GM10248 (cell line): ENCODE measurements at places on chromosomes 12 and 14.
A peak's percentile ranks its signal among the peaks of the same experiment; 100 is the strongest.

DNA sequence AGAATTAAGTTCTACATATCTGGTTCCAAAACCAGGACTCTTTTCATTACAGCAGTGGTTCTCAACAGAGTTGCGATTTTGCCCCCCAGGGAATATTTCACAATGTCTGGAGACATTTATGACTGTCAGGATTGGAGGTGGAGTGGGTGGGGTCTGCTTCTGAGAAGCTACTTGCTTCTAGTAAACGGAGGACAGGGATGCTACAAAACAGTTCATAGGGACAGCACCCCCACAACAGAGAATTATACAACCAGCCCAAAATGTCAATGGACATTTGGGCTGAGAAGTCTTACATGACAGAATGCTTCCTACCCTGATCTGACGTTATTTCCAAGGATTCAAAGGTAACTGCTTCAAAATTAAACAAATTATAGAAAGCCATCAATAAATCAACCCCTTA lies 739 bp upstream of the SPATA7 start:
- no peak for DNase-seq

- no peak for DNase-seq
Observed at GRCh38 chr12:132315507-132315906, 13.9 kb downstream of the GALNT9 start.

DNA sequence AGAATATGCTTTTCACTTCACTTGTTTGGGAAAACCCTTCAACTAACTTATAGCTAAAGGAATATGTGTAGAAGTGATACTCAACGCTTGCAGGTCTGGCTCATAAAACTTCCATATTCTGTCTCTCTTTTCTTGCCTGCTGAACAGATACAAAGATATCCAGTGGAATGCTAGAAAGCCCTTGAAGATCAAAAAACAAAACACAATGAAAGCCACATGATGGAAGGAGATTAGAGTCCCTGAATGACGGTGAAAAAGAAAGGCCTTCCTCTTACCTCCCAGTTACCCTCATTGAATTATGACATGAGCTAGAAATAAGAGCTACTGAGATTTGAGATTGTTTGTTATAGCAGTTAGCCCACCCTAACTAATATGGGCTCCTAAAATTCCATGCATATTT lies 28.2 kb upstream of the NELL2 start:
- DNase-seq: no peak

DNA sequence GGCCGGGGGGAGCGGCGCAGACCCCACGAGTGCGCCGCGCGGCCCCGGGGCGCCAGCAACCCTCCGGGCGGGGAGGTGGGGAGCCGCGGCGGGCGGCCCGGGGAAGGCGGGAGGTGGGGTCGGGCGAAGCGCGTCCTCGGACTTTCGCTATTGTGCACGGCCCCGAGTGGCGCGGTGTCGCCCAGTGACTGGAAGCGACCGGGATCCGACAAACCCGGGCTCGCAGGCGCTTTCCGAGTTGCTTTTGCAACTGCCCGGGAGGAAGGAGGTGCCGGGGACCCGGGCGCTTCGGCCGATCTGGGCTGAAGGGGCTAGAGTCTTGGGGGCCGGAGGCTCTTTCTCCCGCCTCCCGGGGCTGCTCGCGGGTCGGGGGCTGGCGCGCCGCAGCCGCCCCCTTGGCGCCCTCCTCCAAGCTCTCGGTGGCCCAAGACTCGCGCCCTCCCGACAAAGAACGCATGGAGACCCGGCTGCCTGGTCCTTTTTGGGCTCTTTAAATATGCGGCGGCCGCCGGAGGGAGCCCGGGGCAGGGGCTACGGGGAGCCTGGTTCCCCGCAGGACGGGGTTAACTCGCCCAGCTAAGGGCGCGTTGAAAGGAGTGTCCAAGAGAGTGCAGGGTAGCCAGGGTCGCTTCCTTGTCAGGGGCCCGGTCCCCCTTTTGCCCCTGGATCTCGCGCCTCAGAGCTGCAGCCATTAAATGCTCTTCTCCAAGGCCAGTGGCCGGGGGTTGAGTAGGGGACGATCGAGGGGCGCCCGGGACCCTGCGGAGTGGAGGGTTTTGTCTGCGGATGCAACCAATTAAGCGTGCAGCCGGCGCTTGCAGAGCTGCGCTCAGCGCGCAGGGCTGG lies 1.4 kb downstream of the HMGA2 start:
- DNase-seq: peak; percentile 39

GRCh38 chr14:84523746-84524145 lies 1006.2 kb upstream of the FLRT2 start:
- DNase-seq: no peak

DNA sequence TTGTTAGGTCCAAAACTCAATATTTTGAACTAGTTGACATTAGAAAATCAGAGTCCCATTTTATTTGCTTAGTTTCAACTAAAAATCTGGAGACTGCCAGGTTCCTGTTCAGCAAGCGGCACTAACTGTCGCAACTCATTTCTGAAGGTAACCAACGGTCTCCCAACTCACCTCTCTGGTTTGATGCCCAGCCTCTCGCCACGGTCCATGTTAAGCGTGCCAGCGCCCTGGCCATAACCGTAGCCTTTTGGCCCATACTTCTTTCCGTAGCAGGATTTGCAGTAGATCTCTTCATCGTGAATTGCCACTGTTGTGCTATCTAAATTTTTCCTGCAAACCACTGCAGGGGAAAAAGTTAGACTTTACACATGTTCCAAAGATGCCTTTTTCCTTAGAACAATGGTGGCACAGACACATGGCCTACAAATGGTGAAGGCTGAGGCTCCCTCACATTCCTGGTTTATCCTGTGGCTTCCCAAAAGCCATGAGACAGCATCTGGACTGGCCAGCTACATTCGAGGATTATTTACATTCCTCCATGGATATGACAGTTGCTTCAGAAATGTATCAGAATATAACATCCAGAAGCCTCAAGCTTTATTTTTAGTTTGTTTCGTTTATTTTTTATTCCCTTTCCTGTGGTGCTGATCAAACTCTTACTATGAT lies 15.7 kb downstream of the CSRP2 start:
- no peak for DNase-seq

DNA sequence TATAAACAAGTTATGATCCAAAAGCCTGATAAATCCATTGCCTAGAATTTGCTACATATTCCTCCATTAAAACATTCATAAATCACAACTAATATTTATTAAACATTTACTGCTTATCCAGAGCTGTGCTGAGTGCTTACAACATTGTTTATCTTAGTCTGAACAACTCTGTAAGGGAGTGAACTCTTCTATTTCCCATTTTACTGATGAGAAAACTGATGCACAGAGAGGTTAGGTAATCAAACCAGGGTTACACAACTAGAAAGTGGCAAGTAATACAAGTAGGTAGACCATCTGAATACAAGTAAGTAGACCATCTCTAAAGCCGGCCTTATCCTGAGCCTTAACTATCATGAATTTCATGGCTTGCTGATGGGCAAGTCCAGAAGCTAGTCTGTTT lies 39.5 kb downstream of the WASHC3 start:
- no peak for DNase-seq

DNA sequence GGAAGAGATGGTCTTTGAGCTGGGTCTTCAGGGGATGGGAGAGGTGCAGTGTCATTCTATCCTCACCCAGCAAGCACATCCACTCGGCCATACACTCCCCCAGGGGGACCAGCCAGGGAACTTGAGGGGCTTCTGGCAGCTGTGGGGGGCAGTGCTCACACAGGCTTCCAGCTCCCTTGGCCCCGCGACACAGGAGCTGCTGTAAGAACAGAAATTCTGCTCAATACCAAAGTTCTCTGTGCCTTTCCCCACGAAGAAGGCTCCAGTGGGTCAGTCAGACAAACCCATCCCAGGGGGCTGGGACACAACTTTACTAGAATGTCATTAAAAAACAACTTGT lies 289.1 kb upstream of the RTL1 start:
- no peak for DNase-seq

- DNase-seq: no peak
Observed at GRCh38 chr12:3685830-3686229, 67.1 kb downstream of the CRACR2A start.

DNA sequence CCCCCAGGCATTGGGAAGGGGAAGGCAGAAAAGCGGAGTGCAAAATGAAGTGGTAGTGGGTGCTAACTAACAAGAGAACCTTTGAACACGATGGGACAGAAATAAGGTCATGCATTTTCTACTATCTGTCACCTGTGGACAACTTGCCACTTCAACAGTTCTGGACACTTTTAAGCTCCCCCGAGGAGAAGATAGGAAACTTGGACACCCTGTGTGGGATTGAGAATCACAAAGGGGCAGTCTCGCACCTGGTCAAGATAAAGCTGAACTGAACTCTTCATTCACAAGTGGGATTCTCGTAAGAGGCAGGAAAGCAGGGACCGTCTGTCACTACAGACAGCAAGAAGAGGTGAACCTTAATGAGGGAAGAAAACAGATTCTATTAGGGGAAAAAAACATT lies 51.6 kb downstream of the EIF2S3B start:
- DNase-seq: no peak

GRCh38 chr12:113302886-113303640 lies 31.8 kb downstream of the SLC8B1 start:
- DNase-seq: no peak

DNA sequence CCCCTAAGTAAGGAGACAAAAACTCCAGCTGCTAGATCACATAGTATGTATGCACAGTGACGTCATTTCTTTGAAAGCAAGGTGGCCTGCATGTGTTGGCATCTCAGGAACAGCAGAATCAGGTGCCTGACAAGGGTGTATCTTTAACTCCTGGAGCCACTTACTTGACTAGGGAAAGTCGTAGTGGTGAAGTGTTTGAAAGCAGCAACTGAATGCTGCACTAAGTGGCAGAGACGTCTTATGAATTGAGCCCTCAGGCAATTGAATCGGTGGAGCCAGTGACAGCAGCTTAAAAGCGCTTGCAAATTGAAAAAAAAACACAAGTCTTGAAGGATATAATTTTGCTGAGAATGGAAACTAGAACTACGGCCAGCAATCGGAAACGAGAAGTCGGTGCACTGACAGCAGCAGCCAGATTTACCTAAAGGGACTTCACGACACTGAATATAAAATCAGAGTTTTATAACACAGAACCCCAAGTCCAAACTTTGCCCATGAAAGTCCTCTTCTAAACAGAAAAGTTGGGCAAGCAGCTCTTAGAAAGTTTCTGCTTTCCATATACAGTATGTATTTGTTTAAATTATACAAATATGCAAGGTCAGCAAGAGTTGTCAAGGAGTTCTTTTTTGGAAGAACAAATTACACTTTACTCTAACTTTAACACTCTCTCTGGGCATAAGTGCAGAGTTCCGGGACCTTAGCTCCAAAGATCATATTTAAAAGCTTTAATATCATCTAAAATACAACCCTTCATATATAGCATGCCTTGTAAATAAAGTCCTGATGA lies 1.1 kb downstream of the IGF1 start:
- DNase-seq: no peak

GRCh38 chr12:95459310-95459709 lies 14.6 kb upstream of the METAP2 start:
- no peak for DNase-seq

GRCh38 chr14:57659052-57659451 lies 165.4 kb upstream of the CCDC198 start:
- DNase-seq: no peak

GRCh38 chr14:67459336-67459735 lies 29.2 kb downstream of the TMEM229B start:
- DNase-seq: no peak

DNA sequence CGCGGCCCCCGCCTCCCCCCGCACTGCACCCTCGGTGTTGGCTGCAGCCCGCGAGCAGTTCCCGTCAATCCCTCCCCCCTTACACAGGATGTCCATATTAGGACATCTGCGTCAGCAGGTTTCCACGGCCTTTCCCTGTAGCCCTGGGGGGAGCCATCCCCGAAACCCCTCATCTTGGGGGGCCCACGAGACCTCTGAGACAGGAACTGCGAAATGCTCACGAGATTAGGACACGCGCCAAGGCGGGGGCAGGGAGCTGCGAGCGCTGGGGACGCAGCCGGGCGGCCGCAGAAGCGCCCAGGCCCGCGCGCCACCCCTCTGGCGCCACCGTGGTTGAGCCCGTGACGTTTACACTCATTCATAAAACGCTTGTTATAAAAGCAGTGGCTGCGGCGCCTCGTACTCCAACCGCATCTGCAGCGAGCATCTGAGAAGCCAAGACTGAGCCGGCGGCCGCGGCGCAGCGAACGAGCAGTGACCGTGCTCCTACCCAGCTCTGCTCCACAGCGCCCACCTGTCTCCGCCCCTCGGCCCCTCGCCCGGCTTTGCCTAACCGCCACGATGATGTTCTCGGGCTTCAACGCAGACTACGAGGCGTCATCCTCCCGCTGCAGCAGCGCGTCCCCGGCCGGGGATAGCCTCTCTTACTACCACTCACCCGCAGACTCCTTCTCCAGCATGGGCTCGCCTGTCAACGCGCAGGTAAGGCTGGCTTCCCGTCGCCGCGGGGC lies at the start of gene FOS:
TSS of gene FOS (plus strand) at position 407 of the 731 bp plus-strand sequence. CDS start at position 562, 155 bp downstream.
- DNase-seq: peak; percentile 97

DNA sequence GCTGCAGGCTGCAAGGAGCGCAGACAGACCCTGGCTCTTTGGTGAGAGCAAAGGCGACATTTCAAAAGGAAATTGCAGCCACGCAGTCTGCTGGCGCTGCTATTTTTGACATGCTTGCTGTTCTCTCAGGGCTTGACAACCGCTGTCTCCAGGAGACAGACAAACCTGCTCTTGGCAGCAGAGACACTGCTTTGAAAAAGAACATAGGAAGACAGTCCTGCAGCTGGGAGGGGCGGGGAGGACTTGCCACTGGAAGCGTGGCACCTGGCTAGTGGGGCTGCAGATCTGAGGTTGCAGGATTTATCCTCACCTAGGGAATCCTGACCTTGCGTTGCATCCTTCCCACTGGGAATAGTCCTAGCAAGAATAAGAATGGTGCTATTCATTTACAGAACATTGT lies 91.8 kb upstream of the KCNA1 start:
- no peak for DNase-seq

- no peak for DNase-seq
Observed at GRCh38 chr14:50232276-50232642, 881 bp upstream of the SOS2 start.

- no peak for DNase-seq
Observed at GRCh38 chr12:18165889-18166288, 75.9 kb upstream of the RERGL start.

- DNase-seq: no peak
Observed at GRCh38 chr12:55700255-55701018, 7.3 kb downstream of the ITGA7 start.

- no peak for DNase-seq
Observed at GRCh38 chr12:92185052-92185451, 39.4 kb upstream of the BTG1 start.

- DNase-seq: no peak
Observed at GRCh38 chr12:59134750-59135149, 214.4 kb upstream of the LRIG3 start.

GRCh38 chr14:39217214-39217879 lies 16.4 kb upstream of the MIA2 start:
- no peak for DNase-seq

- DNase-seq: no peak
Observed at GRCh38 chr12:46260124-46260912, 8.5 kb downstream of the SLC38A1 start.

DNA sequence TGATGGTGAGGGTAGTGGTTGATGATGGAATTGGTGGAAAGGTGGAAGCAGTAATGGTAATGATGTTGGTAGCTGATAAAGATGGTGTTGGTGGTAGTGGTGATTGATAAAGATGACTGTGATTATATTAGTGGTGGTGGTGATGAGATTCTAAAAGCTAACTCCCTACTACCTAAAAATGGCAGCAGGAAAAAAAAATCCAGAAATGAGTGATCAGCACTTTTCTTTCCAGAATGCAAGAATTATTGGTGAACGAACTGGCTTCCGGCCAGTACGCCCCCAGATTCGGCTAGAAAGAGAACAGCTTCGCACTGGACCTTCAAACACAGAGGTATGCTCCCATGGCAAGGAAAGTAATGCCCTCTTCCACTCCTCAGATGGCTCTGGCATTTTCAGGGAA lies 19.3 kb downstream of the DAO start:
- no peak for DNase-seq

GRCh38 chr12:62659453-62660295 lies 193.0 kb downstream of the MON2 start:
- no peak for DNase-seq
